ENCODE measurements at places on chromosomes 7 and 10. TPM values are rescaled to one million over a fixed set of nuclear protein-coding genes. Genes with fewer than 3 reads are reported as not detected.

Gene NUDT13
- 4.2 TPM for polyA plus RNA-seq

Gene OR2A7
- 2.0 TPM for polyA plus RNA-seq

Gene ARMS2
- polyA plus RNA-seq, result not detected

Gene ECHDC3
- polyA plus RNA-seq, result 48.3 TPM

Gene OR2A12
- not detected for polyA plus RNA-seq

Gene TMEM176A
- 21.3 TPM for polyA plus RNA-seq

DNA sequence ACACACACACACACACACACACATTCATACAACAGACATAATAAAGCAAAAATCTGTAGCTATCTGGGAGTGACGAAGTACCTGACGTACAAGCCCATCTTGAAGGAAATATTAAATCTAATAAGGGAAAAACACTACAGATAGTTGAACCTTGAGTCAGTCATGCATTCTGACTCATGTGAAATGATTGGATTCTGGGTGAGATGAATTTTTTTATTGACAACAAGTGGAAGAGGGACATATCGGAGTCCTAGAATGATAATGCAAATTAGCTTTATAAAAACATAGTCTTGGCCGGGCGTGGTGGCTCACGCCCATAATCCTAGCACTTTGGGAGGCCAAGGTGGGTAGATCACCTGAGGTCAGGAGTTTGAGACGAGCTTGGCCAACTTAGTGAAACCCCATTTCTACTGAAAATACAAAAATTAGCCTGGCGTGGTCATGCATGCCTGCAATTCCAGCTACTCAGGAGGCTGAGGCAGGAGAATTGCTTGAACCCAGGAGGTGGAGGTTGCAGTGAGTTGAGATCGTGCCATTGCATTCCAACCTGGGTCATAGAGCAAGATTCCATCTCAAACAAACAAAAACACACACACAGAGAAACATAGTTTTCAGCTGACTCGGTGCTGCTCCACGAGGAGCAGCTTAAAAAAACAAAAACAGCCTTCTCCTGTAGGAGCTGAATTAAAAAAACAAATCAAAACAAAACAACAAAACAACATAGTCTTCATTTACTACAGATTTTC, 154.4 kb upstream of the MKLN1 start:
- H3K27me3 ChIP-seq, result no peaks in the 10 kb centered on the region
- H3K36me3 ChIP-seq, result no peaks in the 10 kb centered on the region
- no peak overlapping the region for H3K4me3 ChIP-seq
- H3K4me1 ChIP-seq, result no peaks in the 10 kb centered on the region
- DNase-seq, result no peak
- no peak overlapping the region for H3K27ac ChIP-seq

DNA sequence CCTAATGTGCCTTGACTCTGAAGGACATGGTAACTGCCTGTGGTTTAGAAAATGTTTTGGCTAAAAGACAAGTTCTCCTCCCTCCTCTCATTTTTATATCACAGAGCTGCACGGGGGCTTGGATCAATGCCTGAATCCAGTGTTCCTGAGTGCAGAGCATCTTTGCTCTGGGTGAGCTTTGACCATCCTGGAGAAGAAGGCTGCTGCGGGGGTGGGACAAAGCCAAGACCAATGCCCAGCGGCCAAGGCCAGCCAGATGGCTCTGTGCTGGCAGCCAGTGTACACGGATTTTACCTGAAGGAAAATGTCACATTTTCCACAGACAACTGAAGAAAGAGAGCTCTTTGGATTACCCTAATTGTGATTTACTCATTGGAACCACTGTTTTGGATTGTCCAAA, 102.0 kb upstream of the TARP start:
- no peaks in the 10 kb centered on the region for H3K27me3 ChIP-seq
- no peak for DNase-seq
- H3K4me3 ChIP-seq, result no peak overlapping the region
- H3K4me1 ChIP-seq, result no peaks in the 10 kb centered on the region
- H3K27ac ChIP-seq, result no peak overlapping the region

DNA sequence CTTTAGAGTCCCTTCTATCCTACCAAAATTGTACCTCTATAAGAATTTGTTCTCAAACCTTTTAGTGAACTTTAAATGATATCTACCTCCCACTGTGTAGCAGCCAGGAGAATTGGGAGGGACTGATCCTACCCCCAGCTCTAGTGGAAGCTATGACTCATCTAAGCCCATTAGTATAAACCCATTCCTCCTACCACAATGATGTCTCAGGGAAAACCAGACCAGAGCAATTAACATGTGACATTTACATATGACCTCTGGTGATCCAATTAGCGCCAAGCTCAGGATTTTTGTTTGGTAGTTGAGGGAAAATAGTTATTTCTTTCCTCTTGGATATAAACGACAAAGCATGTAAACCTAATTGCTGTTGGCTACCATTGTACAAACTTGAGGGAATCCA, 33.1 kb upstream of the R3HCC1L start:
- H3K4me1 ChIP-seq, result no peaks in the 10 kb centered on the region
- H3K36me3 ChIP-seq, result no peaks in the 10 kb centered on the region
- H3K27ac ChIP-seq, result no peak overlapping the region
- no peak overlapping the region for H3K4me3 ChIP-seq

- no peak overlapping the region for H3K4me3 ChIP-seq
- H3K36me3 ChIP-seq, result no peaks in the 10 kb centered on the region
- no peak for DNase-seq
- no peak overlapping the region for H3K27ac ChIP-seq
- H3K4me1 ChIP-seq, result no peaks in the 10 kb centered on the region
Observed at GRCh38 chr7:40538281-40538680, 403.5 kb downstream of the SUGCT start.

DNA sequence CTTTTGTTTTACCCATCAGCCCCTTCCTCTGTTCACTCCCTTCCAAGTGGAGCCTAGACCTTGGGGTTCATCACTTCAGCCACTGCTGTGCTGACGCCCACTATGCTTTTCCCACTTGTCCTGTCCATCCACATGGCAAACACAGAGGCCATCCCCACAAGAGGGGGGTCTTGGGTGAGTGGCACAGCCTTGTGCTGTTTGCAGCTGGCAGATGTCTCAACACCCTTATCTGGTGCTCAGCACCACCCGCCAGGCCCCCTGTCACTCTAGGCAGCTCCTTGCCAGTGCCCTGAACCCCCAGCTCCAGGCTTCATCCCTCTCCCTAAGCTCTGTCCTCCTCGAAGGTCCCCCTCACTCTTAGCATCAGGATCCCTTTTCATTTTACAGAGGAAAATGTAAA, 13.1 kb downstream of the BLVRA start:
- no peak overlapping the region for H3K4me3 ChIP-seq
- peaks cover 8% of the 10 kb centered on the region for H3K36me3 ChIP-seq
- no peaks in the 10 kb centered on the region for H3K27me3 ChIP-seq
- no peak for DNase-seq

DNA sequence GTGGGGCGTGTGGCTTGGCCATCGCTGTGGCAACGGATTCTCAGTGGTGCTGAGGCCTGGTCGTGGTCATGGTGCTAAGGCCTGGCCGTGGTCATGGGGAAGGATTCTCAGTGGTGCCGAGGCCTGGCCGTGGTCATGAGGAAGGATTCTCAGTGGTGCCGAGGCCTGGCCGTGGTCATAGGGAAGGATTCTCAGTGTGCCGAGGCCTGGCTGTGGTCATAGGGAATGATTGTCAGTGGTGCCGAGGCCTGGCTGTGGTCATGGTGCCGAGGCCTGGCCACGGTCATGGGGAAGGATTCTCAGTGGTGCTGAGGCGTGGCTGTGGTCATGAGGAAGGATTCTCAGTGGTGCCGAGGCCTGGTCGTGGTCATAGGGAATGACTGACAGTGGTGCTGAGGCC, 327.9 kb downstream of the ADARB2 start:
- H3K27me3 ChIP-seq, result no peaks in the 10 kb centered on the region
- no peaks in the 10 kb centered on the region for H3K4me1 ChIP-seq
- no peaks in the 10 kb centered on the region for H3K36me3 ChIP-seq
- no peak for DNase-seq
- no peak overlapping the region for H3K4me3 ChIP-seq
- H3K27ac ChIP-seq, result no peak overlapping the region

GRCh38 chr10:85430991-85431390, 935.6 kb downstream of the GRID1 start:
- H3K4me3 ChIP-seq, result no peak overlapping the region
- no peak overlapping the region for H3K27ac ChIP-seq
- no peaks in the 10 kb centered on the region for H3K27me3 ChIP-seq
- H3K36me3 ChIP-seq, result no peaks in the 10 kb centered on the region
- no peak for DNase-seq

All from lung (tissue), 17 donors.